ENCODE measurements at places on chromosomes 2 and 18. TPM values are rescaled to one million over a fixed set of nuclear protein-coding genes. Genes with fewer than 3 reads are reported as not detected.

Gene ABCB11
- 0.32 TPM for total RNA-seq

DNA sequence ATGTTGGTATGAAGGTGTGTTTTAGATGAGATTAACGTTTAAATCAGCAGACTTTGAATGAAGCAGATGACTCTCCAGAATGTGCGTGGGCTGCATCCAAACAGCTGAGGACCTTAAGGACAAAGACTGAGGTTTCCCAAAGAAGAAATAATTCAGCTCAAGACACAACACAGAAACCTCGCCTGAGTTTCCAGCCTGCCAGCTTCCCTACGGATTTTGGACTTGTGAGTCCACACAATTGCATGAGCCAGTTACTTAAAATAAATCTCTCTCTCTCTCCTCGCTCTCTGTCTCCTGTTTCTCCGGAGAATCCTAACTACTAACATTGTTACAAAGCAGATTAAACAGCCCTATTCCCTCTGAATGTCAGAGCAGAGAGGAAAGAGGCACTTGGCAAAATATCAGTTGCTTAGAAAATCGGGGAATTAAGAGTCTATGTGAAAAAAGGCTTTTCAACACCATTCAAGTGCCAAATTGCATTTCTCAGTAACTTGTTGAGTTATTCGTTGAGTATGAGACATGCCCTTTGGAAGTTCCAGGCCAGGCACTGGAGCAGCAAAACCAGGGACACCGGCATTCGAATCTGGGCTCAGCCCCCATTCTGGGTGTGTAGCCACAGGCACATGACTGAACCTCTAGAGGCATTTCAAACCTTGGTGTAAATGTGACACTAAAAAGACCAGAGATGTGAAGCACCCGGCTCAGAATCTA, 174.6 kb upstream of the PID1 start:
- peak; percentile 67 for DNase-seq

- DNase-seq, result no peak
Observed at GRCh38 chr2:56195563-56195962, 11.8 kb downstream of the CCDC85A start.

- no peak for DNase-seq
Observed at GRCh38 chr2:208315081-208315788, 49.2 kb downstream of the PIKFYVE start.
